ENCODE measurements at places on chromosomes 16 and 17.

DNA sequence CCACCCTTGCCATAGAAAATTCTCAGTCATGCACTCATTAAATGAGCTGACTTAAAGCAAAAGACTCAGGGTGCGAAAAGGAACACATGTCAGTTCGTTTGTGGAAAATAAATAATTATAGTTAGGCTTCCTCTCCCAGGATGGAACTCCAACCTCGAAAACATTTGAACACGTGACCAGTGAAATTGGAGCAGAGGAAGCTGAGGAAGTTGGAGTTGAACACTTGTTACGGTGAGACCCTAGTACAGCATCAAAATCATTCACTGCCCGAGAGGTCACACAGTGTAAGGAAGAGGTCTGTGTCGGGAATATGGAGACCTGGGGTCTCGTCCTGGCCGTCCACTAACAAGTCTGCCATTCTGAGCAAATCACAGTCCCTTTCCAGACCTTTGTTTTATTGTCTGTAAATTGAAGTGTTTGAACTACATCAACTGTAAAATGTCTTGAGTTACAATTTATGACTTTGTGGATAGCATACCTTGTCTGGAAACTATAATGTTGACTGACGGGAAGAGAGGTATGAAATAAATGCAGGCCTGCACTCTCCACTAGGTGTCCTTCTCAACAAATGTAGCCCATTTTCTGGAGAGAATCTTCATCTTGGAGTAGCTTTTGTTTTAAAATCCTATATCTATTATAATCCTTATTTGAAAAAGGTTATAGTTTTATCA lies 7.7 kb downstream of the PSMD7 start:
- no peak for DNase-seq

GRCh38 chr17:10061111-10061845 lies 137.1 kb downstream of the GAS7 start:
- no peak for DNase-seq

- no peak for DNase-seq
Measured at GRCh38 chr16:10957771-10958482, 13.6 kb downstream of the CLEC16A start.

DNA sequence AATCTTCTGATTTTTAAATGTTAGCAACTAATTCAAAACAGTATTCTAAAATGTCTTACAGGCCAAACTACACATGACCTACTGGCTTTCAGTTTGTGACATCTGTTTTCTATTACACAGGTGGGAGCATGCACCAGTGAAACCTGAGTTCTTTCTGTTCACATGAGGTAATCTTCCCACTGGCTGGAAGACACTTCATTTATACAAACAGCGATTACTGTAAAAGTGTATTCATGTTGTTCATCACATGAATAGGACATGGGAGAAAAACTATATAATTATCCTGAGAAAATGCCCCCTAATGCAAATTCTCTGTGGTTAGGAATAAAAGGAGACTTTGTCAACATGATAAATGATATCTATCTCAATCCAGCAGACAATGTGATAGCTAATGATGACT lies 11.1 kb upstream of the PIK3R5 start:
- DNase-seq = no peak

DNA sequence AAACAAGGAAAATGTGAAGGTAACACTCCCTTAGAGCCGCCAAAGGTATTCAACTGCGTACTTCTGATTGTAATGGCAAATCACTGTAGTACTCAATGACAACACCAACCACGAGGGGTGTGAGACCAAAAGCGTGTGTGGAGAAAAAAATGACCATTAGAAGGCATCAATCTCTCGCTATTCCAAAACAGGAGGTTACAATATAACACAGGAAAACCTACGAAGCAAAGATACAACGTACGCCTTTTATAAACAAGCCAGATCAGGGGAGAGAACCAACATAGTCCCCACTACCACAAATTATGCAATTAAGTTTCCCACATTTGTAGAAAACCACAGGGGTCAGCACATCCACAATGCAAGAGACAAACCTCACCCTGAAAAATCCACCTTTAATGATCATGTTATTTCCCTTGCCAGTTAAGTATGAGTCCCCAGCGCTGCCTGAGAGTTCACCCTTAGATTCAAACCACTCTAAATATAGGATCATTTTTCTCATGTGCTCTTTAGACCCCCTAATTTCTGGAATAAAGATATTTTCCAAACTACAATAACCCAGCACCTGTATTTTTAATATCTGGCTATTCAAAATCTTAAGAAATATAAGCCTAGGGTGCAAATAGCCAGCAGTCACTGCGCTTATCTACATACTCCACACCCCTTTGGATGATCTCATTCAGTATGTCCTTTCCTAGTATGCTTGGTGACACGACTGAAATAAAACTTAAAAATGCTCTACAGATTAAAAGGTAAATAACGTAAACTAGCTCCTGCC lies 12.4 kb downstream of the TEX14 start:
- no peak for DNase-seq

GRCh38 chr17:4436381-4436780 lies 2.6 kb downstream of the SPNS3 start:
- DNase-seq = no peak
